Non-pigmented ciliary epithelial cell (primary cell): ENCODE measurements at places on chromosomes 4 and X.

- DNase-seq, result no peak
Observed at GRCh38 chrX:153878969-153879653, 6.9 kb downstream of the L1CAM start.

DNA sequence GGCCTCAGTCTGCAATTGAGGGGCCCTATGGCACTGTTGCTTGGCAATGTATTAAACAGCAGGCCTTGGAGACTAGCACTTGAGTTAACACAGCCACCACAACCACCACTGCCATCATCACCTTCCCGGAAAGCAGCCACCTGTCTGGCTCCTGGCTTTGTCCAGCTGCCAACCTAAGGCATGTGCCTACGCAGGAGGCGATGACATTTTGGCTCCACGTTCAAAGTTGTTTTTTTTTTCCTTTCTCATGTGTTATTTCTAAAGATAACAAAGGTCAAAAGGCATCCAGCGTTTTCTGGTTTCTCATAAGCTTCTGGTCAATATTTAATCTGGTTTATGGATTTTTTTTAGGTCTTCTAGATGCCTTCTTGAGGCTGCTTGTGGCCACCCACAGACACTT, 7.5 kb downstream of the CLDN2 start:
- no peak for DNase-seq

DNA sequence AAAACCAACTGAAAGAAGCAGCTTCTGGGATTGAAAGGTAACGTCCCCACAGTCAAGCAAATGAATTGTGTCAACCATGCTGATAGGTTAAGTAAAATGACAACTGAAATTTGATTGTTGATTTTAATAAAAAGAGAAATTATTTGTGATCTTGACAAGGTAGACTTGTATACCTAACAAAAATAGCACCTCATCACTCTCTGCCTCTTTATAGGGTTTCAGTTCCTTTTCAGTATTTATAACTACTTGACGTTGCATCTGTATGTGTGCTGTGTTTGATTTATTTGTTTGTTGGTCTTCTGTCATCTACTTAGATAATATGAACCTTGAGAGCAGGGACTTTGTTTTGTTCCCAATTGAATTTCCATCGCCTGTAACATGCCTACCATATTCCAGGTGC, 7.9 kb upstream of the PPP3CA start:
- DNase-seq, result no peak

GRCh38 chr4:38567457-38567856, 96.5 kb upstream of the KLF3 start:
- DNase-seq, result no peak

- no peak for DNase-seq
Observed at GRCh38 chr4:176492646-176493302, 173.0 kb downstream of the SPCS3 start.

DNA sequence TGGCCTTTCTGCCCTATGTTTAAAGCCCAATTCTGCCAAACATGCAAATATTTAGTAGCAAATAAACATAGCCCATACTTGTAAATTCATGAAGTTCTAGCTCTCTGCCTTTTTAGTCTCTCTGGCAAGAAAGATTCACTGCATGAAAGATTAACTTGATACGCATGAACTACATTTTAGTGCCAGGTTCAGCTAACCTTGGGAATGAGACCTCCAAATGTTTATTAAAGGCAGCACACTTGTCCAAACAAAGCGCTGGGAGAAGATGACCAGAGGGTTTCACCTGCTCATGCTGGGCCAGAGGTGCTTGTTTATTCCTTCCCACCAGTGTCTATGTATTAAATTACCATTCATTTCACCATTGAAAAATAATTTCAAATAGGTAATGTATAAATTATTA, 44.5 kb upstream of the IL1RAPL1 start:
- DNase-seq, result no peak

GRCh38 chrX:25976683-25977310, 161.3 kb upstream of the MAGEB18 start:
- DNase-seq, result no peak

GRCh38 chr4:590313-590841, 14.3 kb upstream of the TMEM271 start:
- DNase-seq, result no peak

GRCh38 chrX:16700734-16701133, 11.7 kb downstream of the CTPS2 start:
- DNase-seq, result no peak

- peak; percentile 99 for DNase-seq
Observed at GRCh38 chr4:13918110-13918509, 290.6 kb upstream of the BOD1L1 start.

- no peak for DNase-seq
Observed at GRCh38 chrX:151085207-151085606, 91.2 kb upstream of the GPR50 start.

DNA sequence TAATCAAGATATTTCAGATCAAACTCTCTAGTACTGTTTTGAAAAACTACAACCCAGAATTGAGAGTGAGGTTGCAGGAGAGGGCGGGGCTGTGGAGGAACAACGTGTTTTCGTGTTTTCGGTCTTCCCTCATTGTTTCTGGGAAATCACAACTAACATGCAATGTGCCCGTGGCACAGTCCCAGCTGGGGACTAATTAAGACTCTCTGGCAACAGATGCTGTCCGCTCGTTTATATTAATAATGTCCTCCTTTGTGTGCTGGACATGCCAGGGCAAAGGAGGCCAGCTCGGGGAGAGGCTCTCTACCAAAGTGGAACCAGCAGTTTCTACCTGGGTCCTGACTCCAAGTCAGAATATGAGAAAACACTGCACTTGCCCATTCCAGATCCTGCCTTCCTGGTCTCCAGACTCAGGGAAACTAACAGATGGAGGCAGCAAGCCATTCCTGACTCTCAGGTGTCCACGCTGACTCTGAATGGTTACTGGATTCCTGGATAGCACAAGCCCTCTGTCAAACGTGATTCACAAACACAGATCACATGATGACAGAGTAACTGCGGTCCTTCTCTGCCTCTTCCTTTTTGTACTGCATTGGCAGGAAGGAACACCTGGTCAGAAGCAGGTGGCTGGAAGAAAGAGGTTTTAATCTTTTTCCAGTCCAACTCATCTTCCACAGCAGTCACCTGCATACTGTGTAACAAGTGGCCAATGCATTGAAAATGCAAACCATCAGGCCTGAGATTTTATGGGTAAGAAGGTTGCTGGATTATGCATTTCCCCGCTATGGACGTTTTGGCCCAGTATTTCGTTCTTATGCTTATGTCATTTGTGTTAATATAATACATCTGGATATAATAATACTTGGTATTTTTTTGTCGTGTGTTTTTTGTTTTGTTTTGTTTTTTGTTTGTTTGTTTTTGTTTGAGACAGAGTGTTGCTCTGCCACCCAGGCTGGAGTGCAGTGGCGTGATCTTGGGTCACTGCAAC, 65.0 kb downstream of the COQ2 start:
- no peak for DNase-seq

DNA sequence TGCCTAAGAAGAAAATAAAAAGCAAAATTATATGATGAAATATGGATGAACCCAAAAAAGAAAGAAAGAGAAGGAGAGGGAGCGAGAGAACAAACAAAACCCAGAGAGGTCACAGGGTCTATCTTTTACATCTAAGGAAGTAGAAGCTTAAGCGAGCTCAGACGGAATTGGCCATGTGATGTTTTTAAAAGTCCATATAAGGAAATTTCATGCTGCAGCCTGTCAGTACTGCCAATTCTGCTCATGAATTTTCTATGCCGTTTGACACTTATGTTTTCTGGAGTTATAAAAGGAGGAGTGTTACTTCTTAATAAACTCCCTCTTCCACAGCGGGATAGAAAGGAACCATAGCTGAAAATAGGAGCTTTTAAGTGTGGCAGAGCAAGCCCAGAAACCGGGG, 32.9 kb upstream of the DCX start:
- DNase-seq, result no peak

DNA sequence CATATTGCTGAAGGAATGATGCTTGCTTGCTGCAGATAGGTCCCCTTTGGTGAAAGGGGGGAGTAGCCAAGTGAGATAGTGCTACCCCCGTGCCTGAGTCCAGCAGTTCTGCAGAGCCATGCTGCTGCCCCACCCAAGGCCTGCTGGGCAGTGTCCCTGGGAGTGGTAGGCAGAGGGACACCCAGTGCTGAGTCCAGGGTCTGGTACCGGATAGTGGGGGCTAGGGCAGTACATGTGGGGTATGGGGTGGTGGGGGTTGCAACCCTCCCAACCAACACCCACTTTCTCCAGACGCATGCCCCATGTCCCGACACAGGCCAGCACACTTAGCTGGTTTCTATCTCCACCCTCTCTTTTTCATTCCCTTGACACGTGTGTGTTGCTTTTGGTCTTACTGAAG, 62.0 kb upstream of the TLR2 start:
- no peak for DNase-seq

DNA sequence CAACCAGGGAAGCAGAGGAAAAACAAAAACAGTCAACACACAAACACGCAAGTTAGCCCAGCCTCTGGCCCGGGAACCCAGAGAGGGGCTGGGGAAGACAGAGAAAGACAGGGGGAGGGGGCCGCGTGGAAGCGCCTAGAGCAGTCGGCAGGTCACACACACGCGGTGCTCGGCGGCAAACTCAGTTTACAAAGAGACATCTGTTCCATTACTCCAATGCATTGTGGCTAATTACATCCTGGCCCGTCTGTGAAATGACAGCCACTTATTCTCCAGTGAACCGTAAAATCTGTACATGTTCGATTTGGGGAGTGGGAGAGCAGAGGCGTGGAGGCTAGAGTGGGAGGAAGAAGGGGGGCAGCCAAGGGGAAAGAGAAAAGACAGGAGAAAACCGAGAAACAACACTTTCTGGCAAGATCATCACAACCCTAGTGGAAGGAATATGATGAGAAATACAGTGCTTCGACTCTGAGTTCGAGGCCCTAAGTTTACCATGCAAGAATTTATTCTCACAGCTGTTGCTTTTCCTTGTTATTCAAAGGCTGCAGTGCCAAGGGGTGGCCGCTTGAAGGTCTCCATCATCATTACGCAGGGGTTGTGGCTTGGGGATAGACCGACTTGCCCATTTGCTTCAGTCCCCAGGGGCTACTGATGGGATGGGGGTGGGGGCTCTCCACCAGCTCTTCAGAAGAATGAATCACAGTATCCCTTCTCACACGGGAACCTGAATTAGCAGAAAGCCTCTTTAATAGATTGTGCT, 167.7 kb downstream of the MGST2 start:
- DNase-seq, result no peak

DNA sequence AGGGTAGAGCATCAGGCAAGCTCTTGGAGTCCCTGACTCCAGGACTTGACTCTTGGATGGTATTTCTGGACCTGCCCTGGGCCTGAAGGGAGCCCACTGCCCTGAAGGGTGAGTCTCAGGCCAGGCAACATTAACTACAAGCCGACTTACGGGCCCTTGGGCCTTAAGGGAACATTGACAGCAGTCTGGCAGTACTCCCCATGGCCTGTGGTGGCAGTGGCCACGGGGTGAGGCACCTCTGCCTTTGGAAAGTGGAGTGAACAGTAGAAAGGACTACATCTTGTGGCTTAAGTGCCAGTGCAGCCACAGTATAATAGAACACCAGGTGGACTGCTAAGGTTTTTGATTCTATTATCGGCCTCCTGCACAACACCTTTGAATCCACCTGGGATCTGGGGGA, 36.3 kb downstream of the SH3BGRL start:
- no peak for DNase-seq

DNA sequence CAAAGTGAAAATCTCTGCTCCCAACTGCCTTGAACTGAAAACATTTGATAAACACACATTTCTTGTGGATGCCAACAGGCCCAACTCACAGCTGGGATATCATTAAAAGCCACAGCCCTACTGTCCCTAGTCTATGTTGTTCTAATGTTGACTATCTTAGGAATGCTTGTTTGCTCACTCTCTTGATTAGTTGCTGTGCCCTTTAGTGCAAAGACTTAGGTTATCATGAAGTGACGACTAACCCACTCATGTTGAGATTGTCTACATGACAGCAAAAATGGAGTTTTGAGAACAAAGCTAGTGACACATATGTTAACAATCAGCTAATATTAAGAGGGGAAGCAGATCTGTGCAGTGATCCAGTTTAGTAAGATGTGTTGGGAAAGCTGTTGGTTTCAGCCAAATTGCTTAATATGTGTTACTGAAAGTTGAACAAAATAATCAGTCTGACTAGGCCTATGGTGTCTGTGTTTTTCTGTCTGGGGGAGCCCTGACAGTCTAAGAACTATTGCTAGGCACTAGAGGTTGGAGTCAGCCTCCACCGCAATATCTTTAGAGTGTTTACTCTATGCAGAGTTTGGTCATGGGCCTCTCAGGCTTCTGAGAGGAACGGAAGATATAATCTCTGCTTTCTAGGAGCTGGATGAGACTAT, 125.5 kb downstream of the ATG4A start:
- no peak for DNase-seq

- no peak for DNase-seq
Observed at GRCh38 chrX:104288269-104288668, 33.5 kb upstream of the ESX1 start.
